ENCODE measurements at places on chromosomes 4 and X.

DNA sequence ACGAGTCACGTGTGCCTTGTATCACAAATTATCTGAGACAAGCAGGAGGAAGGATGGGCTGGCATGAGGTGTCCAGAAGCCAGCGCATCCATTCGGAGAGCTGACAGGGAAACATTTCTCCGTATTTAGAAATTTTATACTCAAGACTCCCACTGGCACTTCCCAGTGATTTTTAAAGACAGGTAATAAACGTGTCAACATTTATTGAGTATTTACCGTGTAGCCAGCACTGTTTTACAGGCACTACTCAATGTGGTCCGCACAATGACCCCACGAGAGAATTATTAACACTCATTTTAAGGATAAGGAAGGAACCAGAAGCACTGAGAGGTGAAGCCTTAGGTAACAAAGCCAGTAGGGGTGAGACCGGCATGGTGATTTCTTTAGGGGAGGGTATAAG lies 23.2 kb downstream of the GEMIN8 start:
- DNase-seq: no peak

GRCh38 chrX:78314561-78314960 lies 12.8 kb downstream of the CYSLTR1 start:
- no peak for DNase-seq

GRCh38 chr4:114677346-114677979 lies 78.9 kb downstream of the UGT8 start:
- DNase-seq: no peak

- no peak for DNase-seq
Observed at GRCh38 chr4:34800953-34801352, 1443.4 kb downstream of the ARAP2 start.

DNA sequence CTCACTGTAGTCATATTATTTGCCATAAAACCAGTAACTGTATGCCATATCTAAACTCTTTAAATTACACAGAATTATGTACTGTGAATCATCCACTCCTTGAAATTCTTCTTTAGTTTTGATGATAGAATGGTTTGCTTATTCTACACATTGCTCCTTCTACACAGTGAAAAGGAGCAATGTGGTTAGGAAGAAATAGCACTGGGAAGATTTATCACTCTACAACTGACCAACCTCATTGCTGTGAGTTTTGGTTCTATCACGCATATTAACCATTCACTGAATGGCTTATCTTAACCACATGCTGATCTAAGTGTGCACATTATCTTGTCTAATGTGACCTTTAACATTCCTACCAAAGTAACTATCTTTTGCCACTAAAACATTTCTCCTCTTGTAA lies 415.7 kb upstream of the NDST4 start:
- DNase-seq: no peak

- no peak for DNase-seq
Observed at GRCh38 chr4:106369456-106370060, 980 bp upstream of the GIMD1 start.

DNA sequence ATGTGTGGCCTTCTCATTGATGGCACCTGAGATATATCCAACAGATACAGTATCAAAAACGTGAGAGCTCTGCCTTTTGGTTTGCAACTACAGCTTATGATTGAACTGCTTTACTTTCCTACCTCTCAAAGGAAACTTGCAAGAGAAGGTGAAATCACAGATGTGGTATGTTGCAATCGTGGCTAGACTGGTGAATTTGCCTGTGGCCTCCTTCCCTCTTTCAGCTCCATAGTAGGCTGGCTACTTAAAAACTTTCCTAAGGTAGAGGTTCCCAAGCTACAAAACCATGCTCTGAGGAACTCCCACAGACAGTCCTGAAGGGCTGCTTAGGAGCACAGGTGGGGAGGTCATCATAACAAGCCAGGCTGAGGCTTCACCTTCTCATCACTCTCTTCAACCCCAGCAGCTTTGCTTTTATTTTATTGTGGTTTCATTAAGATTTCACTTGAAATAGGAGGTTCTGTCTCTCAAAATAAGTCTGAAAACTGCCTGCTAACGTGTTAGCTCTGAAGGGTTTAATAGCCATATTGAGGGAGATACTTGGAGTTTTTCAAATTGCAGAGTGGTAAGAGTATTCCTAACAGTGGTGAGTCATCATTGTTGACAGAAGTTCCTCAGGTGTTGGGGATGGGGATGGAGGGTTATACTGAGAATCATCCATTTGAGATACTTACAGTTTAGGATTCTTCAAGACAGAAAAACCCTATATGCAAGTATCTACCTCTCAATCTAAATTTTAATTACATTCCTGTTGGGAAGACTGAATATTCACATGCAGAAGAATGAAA lies 93.5 kb upstream of the UCP1 start:
- DNase-seq: no peak

DNA sequence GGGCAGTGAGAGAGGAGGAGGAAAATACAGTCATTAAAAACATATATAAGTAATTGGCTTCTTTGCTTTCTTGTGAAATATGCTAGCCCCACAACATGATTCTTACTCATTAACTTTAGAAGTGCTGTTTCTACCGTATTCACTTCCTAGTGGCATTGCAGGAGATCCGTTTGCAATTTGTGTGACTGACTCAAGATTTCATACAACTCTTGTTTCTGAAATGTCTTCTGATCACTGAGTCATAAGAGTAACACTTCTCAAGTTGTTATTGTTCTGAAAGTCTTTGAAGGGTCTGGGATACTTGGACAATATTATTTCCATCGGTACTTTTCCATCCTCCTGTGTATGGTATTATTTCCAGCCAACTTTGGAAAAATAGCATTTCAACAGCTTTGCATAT lies 310.8 kb downstream of the PACRGL start:
- no peak for DNase-seq

DNA sequence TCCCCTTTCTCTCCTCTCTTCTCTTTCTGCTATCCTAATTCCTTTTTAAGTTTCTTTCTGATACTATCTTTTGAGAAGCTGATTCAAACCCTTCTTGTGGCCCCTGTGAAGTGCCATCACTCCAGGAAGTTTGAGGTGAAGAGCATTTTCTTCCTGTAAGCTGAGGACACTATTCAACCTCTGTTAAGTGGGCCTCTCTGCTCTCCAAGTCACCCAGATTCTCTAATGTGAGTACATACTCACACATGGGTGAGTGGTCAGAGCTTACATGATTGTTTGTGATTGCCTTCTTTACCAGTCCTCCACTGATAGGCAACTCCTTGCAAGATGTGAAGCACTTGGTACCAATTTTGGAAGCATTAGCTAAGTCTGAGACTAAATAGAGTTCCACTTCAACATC lies 18.4 kb upstream of the SMIM10L2A start:
- no peak for DNase-seq

GRCh38 chr4:76955182-76955581 lies 5.6 kb downstream of the SEPTIN11 start:
- no peak for DNase-seq

- DNase-seq: no peak
Observed at GRCh38 chr4:155952501-155952901, 1.2 kb downstream of the CTSO start.

DNA sequence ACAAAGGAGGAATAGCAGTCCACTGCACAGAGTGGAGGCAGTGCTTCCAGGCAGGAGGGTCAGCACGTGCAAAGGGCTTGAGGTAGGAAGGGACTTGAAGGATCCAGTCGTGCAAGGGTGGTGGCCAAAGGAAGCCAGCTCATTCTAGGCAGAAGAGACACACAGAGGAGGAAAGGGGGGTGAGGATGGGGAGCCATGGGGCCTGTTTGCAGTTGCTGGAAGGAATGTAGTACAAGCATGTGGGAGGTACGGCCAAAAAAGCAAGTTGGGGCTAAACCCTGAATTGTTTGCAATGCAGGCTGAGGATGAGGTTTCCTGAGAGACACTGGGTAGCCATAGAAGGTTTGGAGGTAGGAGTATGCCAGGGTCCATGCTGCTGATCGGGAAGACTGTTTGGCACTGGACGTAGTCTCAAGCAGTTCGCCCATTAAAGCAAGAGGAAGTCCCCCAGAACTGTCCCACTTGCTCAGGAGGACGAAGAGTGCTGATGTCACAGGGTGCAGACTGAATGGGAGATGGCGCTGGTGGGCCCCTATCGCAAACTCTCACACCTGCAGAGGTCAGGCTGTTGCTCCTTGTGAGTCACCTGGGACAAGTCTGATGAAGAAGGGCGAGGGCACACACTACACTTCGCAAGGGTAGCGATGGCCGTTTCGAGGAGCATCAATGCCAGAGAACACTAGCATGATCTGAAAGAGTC lies 9.1 kb upstream of the MAN2B2 start:
- DNase-seq: no peak

- DNase-seq: no peak
Observed at GRCh38 chr4:8836664-8837171, 34.9 kb downstream of the HMX1 start.

Measured in stimulated activated CD4-positive, alpha-beta T cell treated with anti-CD3 and anti-CD28 coated beads, Interleukin-15, amount 100 ng/mL, for 1 hour (primary cell).